EL (cell line): ENCODE measurements at places on chromosomes 2 and 18.

DNA sequence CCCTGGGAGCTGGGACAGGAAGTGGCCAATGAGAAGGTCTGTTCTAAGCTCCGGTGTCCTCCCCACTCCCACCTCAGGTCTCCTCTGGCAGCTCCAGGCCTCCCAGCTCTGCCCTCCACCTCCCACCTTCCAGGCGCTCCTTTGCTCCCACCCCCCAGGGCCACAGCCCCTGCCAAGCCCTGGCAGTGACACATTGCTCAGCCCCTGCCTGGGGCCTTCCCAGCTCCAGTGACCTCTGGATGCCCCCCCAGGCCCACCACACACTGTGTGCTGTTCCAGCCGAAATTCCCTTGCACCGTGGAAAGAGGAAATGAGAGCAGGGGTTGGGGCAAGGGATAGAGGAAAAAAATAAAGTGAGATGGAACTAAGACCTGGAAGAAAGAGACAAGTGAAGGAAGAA is 289.6 kb downstream of the CYP26B1 start:
- DNase-seq: no peak

DNA sequence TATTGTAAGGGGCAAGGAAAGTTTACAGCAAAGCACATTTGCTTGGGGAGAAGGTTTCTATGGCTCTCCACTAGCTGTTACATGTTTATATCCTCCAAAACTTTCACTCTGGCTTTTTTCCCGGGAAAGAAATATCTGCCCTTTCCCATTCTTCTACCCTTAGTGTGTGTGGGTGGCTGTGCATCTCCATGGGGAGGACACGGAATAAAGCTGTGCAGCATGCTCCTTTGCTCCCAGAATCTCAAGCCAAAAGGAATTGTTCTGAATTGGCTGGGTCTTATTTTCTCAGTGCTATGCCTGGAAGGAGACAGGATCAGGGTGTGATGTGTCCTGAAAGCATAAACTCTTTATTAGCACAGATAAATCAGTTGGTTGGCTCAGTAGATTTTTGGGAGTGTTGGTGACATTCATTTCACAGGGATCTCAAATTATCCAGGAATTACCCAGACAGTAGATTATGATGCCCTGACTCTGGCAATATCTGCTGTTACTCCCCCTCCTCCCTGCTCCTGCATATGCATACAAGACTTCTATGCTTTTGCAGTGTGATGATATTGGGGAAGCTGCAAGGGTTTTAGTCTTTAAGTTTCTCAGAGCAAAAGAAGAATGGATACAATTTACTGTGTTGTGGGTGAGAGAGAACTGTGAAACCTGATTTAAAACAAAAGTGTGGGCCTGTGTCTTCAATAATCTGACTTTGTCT is 63.1 kb downstream of the PARD3B start:
- DNase-seq: peak; percentile 36

GRCh38 chr2:240302933-240303595 is 132.4 kb upstream of the GPC1 start:
- DNase-seq: no peak

DNA sequence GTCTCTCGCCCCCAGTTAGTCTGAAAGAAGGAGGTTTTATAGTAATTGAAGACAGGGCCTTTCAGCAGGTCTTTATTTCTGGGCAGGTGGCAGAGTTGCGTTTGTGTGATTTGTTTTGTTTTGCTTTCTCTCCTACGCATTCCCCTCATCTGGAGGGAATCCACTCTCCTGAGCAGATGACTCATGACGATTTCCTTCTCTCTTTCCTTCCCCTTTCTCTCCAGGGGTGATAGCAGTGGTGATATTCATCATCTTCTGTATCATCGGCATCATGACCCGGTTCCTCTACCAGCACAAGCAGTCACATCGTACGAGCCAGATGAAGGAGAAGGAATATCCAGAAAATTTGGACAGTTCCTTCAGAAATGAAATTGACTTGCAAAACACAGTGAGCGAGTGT is 888.8 kb downstream of the CNTNAP5 start:
- no peak for DNase-seq

DNA sequence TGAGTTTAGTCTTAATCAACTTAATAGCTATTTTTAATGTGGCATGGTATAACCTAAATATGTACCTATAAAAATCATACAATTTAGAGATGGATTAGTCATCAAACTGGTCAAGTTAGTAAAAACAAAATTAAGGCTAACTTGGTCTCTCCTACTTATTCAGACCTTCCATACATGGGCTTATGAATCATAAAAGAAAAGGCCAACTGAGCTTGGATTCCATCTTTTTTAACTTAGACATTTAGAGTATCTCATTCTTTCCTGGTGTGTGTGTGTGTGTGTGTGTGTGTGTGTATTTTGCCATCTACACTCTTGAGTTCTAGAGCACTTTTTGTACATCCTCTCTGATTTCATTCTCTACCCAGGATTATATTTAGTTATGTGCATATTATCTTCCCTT is 637.5 kb downstream of the PLCL1 start:
- DNase-seq: no peak

DNA sequence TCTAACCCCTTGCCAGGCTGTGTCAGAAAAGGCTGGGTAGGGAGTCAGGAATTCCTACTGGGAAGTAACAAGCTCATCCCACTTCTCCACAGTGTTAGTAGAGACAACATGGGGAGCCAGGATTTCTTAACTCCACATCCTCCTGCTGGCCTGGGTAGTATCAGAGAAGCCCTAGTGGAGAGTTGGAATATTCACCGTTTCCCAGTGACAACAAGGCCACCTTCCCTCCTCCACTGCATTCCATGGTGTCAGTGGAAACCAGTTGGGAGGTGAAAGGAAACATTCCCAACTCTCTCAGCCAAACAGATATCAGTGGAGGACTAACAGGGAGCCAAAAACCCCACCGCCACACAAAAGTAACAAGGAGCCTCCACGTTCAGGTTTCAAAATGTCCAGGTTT is 41.2 kb downstream of the SRD5A2 start:
- no peak for DNase-seq

GRCh38 chr18:40949114-40949950 is 1005.7 kb upstream of the PIK3C3 start:
- no peak for DNase-seq

GRCh38 chr18:77131100-77131651 is 1.4 kb downstream of the MBP start:
- no peak for DNase-seq

GRCh38 chr18:73715210-73715670 is 432.4 kb downstream of the FBXO15 start:
- DNase-seq: no peak

GRCh38 chr2:216346781-216347180 is 25.5 kb downstream of the MARCHF4 start:
- no peak for DNase-seq

GRCh38 chr2:206611736-206612135 is 30.6 kb upstream of the FAM237A start:
- peak; percentile 2 for DNase-seq

DNA sequence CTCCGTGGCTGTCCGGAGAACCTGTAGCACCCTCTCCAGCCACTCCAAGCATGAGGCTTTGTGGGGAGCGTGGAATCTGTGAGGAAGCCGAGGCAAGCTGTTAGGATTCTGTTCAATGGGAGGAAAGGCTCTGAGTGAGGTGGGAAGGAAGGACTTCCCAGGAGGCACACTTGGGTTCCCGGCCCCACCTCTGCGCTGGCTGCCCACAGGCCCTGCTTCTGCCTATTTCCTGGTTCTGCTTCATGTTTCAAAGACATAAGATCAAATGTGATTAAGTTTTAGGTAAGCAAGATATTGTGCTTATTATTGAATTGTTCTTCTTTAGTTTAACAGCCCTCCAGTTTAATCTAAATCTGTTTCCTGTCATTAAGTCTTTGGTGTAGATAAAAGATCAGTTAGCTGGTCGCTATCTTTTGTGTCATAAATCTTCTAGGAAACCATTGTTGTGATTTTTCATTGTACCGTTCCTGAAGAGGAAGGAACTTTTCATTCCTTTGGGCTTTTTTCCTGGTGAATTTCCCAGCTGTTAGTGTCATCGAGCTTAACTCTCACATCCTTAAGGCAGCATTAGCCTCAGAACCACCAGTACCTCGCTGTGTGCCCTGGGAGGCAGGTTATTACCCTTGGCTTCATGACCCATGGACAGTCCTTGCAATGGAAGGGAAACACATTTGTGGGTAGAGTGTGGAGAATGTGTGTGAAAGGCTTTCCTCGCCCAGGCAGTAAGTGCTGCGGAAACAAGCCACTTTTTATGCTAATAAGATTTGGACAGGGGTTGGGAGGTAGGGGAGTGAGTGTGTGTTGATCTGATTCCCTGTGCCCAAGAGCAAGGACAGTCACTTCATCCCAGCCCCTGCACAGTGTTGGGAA is 61.9 kb upstream of the ALPP start:
- no peak for DNase-seq

- DNase-seq: peak; percentile 71
Observed at GRCh38 chr2:38505779-38506178, 96.9 kb downstream of the HNRNPLL start.

DNA sequence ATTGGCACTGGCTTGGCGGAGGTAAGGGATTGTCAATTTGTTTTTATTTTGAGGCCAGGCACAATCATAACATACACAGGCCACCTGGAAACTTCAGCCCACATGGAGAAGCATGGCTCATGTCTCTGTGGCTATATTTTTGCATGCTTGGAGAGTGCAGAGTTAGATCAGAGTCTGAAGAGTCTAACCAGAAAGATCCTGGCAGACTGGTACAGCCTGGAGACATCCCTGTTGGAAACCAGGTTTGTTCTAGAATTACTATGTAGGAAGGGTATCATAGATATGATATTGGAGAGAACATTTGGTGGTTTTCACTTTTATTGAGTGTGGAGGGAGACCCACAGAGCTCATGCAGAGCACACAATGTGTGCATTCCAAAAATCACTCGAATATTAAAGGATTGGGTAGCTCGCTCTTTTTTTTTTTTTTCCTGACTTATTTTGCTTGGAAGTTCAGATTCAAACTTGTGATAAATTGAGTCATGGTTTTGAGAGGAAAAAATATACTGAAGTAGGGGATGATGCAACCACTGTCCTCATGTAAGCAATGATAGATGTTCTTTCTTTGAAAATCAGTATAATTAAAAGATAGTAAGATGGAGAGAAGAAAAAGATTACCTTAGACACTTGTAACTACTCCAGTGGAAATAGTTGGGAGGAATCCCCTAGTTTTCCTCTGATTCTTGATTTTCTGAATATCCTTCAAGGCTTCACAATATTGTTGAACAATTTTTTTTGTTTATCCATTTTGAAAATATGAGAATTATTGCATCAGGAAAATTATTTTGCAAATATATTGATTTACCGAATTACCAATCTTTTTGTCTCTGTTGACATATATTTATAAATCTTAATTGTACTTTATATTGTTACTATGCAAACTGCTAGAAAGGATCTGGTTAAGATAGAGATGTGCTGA is 185.7 kb upstream of the ZEB2 start:
- DNase-seq: peak; percentile 10

DNA sequence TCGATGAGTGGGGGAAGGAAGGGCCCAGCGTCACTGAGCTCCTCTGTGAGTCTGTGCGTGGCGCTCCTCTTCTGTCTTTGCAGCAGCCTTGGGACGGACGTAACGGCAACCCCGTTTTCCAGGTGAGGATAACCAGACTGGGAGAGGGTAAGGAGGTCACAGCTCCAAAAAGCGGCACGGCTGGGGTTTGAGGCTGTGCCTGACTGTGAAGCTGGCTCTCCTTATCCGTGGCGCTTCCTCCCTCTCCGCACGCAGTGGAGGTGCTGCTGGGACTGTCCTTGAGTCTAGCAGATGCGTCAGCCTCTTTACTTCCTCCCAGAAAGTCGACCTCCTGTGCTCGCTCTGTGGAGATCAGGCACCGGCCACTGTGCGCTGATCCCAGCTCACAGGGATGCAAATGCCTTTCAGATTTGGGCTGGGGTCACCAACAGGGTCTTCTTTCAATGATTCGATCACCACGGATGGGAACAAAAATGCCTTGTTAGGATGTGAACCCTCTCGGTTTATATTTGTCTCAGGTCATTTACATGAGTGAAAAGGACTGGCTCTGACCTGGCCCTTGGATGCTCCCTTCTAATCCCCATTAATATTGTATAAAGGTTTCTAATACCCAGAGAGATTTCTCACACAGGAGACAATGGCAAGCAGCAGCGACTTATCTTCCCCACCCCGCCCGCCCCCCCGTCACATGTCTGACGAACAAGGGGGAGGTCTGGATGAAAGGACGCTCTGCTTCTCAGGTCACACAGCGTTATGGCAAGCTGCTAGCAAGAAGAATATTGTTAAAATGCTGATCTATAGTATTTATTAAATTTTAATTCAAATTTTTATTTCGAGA is 30.1 kb upstream of the E2F6 start:
- no peak for DNase-seq

DNA sequence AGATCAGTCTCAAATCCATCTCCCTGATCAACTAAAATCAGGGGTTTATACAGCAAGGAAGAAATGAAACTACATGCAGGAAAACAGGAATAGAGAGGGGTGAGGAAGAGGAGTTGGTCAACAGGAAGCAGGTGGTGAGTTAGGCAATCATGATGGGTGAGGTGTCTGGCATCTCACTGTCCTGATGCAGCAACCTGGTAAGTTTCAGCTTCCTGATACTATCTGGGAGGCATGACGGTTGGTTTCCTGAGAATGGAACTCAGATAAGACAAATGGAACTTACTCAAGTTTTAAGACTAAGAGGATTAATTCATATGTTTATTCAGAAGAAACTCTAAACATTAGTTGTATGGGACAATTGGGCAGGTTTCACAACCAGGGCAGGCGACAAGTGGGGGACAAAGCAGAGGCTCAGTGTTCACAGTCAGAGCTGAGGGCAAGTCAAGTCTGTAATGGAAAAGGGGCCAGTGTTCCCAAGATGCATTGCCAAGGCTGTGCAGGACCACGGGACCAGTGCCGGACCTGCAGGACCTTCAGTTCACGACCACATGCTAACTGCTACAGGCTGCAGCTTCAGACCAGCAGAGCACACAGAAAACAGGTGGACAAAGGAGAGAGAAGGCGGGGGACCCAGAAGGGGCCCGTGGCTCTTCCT is 17.7 kb upstream of the GALM start:
- no peak for DNase-seq

DNA sequence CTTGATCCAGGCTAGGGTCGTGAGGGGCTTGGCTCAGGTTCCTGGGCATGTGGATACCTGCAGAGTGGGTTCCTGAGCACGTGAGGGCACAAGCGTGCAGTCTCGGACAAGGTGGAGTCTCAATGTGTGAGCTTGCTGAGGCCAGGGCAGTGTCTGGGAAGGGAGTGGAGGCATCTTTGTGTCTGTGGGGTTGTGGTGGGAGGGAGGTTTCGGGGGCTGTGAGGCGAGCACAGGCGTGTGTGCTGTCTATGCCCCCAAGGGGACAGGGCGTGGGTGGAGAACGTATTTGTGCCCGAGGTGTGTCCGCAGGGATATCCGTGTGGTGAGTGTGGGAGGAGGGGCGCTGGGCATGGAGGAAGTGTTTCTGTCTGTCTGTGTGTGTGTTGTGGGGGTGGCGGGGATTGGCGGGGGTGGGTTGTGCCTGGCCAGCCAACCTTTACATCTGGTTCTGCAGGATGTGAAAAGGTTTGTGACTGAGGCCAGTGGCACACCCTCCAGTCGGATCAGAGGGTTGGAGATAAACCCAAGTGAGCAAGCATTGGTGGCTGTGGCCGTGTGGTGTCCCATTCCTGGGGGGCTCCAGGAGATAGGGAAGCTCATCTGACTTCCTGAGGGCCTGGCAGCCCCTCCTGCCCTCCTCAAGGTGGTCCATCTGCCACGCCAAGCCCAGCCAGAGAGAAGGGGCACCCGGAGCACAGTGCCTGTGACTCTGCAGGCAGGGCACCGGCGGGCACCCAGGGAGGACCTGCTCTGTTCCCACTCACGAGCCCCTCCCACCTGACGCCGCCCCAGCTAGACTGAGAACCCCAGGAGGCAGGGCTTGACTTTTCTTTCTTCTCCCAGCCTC is 57.1 kb downstream of the ZFP36L2 start:
- DNase-seq: no peak

- no peak for DNase-seq
Observed at GRCh38 chr18:75101916-75102315, 107.0 kb downstream of the PTGR3 start.

GRCh38 chr2:196291426-196291825 is 120.0 kb upstream of the STK17B start:
- no peak for DNase-seq
